NCI-H2171 (cell line): ENCODE measurements at places on chromosomes 16 and 17.

DNA sequence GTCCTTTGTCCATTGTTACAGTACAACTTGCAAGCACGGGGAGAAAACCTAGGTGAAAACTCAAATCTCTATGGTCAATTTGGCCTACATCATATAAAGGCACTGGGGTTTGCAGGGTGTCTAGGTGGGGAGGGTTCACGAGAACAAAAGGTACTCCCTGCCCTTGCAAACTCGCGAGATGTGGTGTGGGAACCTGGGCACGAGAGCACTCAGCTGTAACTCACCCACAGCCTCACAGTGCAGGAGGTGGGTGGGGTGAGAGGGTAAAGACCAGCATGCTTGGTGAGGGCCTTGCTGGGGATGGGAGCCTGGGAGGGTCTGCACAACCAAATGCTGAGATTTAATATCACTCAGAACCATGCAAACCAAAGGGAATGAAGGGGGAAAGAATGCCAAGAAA lies 18.4 kb upstream of the ZNF594 start:
- no peak for DNase-seq

DNA sequence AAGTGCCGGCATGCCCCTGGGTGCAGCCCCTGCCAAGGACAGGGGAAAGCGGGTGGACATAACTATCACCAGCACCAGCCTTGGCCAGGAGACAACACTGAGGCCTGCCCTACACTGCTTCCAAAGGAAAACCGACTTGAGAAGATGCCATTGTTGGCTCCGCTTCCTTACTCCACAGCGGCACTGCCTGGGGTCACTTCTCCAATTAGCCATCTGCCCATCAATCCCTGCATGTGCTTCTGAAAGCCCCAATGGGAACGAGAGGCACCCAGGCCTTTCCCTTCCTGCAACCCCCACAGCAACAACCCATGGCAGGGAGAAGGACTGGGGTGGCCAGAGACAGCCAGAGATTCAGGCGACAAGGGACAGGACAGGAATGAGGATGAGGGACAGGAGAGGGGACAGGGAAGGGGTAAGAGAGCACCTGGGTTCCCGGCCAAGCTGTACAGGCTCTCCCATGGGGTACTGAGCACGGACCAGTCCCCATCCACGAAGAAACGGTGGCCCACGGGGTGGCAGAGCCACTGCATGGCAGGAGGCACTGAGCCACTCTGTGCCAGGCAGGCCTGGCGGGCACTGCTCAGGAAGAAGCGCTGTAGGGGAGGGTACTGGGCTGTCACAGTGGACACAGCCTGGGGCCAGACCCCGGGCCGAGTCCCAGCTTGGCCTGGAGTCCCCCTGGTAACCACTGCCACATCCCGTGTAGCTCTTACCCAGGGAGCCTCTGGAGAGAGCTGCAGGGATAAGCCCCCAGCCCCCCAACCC lies 21.2 kb downstream of the SREBF1 start:
- DNase-seq: no peak

DNA sequence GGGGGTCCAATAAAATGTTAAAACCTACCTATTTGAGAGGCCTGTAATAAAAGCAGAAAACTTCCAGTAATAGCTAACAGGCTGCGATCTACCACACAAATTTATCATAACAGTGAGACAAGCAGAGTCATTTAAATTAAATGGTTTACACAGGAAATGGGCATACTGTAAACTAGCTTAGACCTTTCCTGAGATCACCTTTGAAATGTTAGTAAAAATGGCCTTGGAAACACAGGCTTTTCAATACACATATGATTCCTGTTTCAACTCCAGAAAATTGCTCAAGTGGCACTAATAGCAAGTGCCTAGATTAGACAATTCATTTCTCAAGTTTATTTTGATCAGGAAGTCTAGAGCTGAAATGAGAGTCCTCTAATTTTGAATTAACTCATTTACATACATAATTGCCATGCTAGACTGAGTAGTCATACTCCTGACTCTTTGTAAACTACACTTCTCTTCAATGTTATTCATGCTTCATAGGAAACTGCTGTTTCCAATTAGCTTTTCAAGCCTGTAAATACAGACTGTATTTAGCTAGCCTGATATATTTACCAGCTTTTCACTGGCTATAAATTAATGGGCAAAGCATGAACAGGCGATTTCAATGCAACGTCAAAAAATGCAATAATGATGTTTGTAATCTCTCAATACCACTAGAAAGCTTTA lies 43.3 kb downstream of the PARN start:
- no peak for DNase-seq

GRCh38 chr16:77897831-77898605 lies 109.7 kb downstream of the VAT1L start:
- DNase-seq: no peak

- DNase-seq: no peak
Observed at GRCh38 chr17:2377659-2378058, 23.2 kb downstream of the MNT start.

DNA sequence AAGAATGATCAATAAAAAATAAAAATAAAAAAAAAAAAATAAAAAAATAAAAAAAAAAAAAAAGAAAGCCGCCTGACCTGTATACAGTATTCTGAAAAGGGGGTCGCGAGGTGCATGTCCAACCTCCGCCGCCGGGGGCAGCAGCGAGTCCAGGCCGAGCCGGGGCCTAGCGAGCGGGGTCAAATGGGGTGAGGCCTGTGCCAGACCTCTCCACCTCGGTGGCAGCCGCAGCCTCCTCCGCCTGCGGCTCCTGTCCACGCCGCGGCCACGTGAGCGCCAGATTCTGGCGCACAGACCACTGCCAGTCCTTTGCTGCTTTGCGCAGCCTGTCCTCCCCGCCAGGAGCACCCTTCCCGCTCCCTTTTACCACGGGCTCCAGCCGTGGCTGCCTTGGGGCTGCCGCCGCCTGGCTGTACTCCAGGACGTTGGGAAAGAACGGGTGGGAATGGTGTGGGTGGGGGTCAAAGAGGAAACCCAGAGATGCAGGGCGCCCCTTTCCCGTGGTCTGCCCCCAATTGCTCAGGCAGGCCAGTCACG lies 2.4 kb upstream of the BCKDK start:
- DNase-seq: peak; percentile 18
